ENCODE measurements at places on chromosomes 12 and 14.

DNA sequence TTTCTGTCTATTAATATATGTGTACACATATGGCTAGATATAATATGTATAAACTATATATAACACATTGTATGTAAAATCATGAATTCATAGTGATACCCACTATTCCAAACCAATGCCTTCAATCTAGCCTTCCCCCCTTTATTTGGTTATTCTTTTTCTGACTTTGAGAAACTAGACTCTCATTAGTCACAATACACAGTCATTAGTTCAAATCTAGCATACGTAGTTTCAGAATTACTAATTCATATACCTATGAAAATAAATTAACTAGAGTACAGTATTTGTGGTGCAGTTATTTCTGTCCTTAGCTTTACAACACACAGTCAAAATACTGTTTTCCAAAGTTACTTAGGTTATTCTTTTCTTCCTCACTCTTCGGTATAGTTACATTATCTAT lies 268.2 kb downstream of the DPF3 start:
- DNase-seq, result no peak

- no peak for DNase-seq
Observed at GRCh38 chr12:96034621-96035282, 635 bp downstream of the LTA4H start.

DNA sequence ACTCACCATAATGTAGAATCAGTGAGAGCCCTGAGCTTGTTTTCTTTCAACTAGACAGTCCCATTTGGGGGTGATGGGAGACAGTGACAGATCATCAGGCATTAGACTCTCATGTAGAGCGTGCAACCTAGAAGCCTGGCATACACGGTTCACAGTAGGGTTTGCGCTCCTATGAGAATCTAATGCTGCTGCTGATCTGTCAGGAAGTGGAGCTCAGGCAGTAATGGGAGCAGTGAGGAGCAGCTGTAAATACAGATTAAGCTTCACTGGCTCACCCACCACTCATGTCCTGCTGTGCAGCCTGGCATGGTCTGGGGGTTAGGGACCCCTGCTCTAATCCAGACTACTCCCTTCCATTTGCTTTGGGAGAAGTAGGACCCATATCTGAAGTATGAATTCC lies 55.6 kb downstream of the FNTB start:
- no peak for DNase-seq

- DNase-seq, result no peak
Observed at GRCh38 chr12:51071663-51072062, 11.7 kb downstream of the CSRNP2 start.

GRCh38 chr12:95339086-95339788 lies 121.6 kb downstream of the VEZT start:
- DNase-seq, result no peak

DNA sequence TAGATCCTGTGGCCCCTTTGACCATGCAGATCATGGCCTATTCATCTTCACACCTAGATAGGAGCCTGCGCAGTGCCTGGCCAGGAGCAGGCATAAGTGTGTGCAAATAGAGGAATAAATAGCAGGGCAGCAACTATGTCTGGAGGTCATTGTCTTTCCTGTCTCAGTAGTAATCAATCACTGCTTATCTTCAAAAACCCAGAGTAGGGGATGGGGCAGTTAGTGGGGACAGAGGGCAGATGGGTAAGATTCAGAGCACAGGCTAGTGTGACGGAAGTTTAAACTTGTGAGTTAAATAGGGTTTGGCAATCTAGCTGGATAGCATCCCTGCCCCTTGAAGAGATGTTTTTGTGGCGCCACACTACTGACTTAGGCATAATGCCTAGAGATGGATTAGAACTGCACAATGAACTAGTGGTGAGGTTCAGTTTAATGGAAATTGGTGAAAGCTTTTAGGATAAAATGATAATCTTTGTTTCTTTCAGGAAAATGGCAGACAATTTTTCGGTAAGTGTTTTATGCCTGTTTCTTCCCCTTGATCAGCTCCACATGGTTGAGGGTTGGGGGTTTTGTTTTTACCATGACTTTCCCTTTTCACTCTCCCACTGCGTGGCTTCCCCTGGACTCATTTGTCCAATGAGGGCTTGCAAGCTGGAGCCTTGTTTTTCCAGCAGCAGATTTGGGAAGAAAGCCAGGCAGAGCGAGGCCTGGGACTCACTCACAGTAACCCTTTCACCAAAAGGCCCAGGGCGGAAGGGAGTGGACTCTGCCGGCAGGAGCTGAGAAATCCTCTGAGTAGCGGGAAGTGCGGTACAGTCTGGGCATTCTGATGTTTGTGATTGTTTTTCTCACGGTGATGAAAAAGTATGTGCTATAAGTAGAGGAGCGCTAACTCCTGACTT lies 8.1 kb downstream of the LGALS3 start:
- peak; percentile 93 for DNase-seq

DNA sequence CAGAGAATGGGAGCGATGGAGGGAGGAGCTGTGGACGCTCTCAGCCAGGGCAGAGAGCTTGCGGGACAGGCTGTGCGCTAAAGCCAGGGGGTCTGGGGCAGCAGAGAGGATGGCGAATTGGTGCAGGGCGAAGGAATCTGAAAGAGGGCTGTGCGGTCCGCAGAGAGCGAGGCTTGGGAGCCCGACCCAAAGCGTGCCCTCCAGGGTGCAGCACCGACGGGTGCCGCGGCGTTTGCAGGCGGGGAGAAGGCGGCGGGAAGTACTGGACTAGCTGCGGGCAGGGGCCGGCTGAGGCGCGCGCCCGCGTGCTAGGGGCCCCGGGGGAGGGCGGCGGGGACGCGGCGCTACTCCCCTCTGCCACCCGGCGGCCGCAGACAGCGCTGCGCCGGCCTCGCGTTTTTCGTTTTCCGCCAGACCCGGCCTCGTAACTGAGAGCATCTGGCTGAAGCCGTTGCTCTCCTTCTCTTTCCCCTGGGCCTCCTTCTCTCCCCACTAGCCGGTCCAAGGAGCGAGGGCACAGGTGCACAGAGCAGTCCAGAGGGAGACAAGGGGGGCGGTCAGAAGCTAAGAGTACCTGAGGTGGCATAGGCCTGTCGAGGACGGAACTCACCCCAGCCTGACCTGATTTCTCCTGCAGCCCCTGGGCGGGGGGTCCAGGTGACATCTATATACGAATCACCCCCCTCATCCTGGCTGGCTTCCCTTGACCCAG lies 24.9 kb downstream of the SLC6A12 start:
- DNase-seq, result peak; percentile 77

- no peak for DNase-seq
Observed at GRCh38 chr12:113061061-113061694, 4.6 kb downstream of the DTX1 start.

- no peak for DNase-seq
Observed at GRCh38 chr14:37247791-37248461, 50.2 kb downstream of the MIPOL1 start.

- peak; percentile 30 for DNase-seq
Observed at GRCh38 chr12:12792421-12792820, 7.0 kb downstream of the APOLD1 start.

DNA sequence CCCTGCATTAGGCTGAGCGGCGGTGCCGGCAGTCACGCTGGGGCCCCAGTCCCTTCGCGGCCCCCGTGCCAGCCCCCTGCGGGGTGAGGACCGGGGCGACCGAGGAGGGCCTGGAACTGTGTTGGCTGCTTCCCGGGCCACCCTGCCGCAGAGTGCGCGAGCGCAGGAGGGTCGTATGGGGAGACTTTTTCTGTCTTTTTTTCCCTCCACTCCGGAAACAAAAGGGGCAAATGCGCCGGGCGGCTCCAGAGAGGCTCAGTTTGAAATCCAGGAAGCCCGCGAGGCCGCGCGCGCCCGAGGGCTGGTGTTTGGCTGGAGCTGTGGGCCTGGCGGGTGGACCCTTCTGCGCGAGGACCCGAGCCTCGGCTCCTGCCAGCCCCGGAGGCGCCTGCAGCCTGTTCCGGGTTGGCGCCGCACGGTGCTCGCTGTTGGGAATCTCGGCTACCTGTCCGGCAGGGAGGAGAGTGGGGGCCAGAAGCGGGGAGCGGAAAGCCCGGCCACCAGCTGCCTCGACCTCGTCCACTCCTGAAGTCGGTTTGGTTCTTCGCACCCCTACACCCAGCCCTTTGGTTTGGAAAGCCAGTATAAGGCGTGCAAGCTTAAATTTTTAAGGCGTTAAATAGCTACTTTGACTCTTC lies 638 bp downstream of the PLEKHG3 start:
- DNase-seq, result peak; percentile 44

DNA sequence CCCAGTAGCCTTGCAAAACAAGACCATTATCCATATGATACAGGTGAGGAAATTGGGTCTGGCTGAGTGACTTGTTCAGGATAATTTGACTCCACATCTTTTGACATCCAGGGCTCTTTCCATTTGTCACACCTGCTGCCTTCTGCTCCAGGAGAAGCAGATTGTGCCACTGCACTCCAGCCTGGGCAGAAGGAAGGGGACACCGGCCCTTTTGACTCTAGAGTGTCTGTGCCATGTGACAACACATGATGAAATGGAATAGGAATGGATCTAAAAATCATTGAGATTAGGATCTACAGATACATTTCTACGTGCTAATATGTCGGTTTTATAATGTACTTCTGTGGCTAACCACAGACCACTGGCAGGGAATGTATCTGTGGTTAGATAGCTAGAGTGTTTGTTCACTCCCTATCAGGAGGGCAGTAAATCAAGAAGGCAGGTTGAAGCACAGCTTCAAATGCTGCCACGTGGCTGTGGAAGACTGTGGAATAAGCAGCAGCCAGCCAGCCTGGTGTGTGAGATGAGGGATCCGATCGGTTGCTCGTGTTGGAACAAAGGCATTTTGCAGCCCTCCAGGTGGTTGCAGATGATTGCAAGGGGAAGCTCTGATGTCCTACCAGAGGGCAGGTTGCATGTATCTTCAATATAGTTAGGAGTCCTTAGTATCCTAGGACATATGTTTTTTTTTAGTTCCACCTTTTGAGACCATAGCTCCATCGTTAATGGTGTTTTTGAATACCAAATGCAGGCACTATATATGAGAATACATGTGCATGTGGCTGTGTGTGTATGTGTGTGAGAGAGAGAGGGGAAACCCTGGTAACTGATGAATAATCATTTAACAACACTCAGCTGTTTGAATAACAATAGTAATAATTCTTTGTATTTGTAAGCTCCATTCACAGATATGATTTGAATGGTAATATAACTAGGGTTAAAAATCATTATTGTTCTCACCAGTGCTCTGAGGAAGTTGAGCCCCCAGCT lies 28.6 kb downstream of the EML1 start:
- DNase-seq, result no peak

- DNase-seq, result no peak
Observed at GRCh38 chr14:69985463-69985862, 106.2 kb downstream of the SMOC1 start.

DNA sequence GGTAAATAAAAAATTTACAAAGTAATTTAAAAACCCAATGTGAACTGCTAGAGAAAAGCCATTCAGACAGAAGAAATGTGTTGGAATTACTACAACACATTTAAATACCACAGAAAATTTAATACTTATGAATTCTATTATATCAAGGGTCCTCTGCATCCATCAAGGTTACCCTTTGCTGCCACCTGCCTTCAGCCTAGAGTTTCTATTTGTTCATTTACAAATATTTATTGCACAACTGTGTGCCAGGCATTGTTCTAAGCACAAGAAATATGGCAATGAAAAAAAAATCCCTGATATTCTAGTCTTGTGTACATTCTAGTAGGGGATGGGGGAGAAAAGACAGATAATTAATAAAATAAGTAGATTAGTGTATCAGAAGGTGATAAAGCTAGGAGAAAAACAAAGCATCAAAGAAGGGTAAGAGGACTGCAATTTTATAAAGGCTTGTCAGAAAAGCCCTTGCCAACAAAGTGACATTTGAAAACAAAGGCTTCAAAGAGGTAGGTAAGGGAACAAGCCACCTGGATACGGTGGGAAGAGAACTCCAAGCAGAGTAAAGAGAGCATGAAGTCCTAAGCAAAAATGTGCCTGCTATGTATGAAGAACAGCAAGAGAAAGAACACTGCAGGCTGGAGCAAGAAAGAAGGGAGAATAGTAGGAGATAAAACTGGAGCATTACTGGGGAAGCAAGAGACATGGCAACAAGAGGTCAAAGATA lies 59.1 kb upstream of the SLC6A13 start:
- DNase-seq, result no peak

GRCh38 chr12:13744561-13744960 lies 236.8 kb downstream of the GRIN2B start:
- peak; percentile 24 for DNase-seq

- DNase-seq, result peak; percentile 85
Observed at GRCh38 chr14:22570132-22570949, 18.7 kb downstream of the DAD1 start.

DNA sequence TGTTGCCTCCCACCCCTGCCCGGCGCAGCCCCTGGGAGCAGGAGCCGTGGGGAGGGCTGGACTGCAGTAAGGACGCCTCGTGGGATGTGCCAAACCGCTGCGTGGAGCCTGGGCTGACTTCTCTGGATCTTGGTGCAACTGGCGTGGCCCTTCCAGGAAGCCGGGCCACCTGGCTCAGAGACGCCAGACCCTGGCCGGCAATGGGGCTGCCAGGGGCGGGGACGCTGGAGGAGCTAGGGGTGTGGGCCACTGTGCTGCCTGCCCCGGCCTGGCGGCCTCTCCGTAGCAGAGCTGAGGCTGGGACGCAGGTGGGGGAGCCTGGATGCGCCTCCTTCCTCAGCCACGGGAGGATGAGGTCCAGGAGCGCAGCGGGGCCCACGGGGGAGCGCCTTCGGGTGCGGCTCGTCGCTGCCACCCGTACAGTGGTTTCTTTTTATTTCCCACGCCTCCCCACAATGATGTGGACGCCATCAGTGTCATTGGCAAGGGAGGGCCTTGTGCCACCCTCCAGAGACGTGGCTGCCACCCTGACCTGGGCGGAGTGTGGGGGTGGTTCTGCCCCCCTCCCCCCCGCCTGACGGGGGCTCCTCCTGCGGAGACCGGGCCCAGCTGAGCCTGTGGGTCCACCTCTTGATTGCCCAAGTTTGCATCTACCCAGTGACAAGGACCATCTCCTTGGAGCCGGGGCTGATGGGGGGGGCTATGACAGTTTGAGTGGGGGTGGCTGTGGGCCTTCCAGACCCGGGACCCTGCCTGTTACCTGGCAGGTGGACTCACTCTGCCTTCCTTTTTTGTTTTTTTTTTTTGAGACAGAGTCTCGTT lies 11.3 kb downstream of the DDX51 start:
- DNase-seq, result no peak

- DNase-seq, result no peak
Observed at GRCh38 chr12:45138609-45139008, 77.3 kb upstream of the ANO6 start.

DNA sequence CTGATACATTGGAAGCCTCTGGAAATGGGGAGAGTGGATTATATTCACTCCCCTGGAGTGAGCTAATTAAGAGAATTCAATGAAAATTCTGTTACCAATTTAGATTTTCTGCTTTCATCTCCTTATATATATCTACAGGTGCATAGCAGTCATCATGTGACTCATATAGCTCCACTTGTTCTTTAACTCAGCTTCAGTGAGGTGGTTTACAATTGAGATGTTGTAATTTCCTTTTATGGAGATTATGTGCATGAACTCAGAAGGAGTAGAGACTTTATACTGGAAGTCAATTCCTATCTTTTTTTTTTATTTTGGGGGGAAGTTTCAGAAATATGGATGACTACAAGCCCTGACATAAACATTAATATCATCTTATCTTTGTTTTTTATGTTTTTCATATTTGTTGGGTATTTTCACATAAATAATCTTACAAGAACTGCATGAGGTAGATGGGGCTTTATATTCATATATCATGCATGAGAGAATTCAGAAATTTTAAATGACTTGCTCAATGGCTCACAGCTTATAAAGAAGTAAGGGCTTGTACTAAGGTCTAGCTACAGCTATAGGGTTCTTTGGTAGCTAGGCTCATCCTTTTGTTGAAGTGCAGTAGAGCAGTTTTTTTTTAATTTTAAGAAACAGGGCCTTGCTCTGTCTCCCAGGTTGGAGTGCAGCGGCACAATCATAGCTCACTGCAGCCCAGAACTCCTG lies 92.3 kb upstream of the SCAF11 start:
- DNase-seq, result no peak

- DNase-seq, result no peak
Observed at GRCh38 chr12:24688601-24689000, 260.3 kb downstream of the BCAT1 start.
